ENCODE measurements at places on chromosomes 2 and 18.

DNA sequence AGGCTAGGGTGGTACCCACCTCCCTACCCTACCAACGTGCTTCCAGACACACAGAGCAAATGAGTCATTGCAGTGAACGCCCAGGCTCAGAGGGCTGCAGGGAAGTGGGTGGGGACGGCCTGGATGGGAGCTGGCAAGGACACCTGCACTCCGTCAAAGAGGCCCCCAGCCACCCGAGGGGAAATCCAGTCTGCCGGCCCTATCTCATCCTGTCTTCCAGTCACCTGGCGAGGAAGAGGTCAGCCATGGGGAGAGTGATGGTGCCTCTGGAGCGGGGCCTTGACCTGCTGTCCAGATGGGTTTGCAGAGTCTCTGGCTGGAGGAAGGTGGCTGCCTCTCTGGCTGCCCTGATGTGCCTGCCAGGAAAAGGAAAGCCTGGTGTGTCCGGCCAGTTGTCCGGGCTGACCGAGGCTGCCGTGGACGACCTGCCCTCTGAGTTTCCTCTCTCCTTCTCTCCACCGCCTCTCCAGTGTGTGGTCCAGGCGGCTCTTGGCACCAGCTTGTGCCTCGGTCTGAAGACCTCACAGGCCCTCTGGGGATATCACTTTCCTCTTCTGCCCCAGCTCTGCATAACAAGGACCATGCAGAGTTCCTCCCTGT, 209.7 kb upstream of the COPS8 start:
- no peak for DNase-seq

DNA sequence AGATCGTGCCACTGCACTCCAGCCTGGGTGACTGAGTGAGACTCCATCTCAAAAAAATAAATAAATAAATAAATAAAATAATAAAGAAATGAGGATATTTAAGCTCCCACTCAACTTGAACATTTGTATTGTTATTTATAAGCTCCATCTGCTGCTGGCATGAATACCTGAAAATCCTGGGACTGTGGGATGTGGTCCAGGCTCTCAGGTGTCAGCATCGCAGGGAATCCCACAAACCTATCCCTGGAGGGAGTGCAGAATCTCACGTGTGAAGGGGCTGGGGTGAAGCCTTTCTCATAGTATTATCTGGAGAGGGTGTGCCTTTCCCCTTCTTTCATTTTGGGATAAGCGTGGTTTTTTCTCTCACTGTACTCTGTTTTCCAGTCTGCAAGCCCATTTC, 47.4 kb upstream of the POLE4 start:
- no peak for DNase-seq

DNA sequence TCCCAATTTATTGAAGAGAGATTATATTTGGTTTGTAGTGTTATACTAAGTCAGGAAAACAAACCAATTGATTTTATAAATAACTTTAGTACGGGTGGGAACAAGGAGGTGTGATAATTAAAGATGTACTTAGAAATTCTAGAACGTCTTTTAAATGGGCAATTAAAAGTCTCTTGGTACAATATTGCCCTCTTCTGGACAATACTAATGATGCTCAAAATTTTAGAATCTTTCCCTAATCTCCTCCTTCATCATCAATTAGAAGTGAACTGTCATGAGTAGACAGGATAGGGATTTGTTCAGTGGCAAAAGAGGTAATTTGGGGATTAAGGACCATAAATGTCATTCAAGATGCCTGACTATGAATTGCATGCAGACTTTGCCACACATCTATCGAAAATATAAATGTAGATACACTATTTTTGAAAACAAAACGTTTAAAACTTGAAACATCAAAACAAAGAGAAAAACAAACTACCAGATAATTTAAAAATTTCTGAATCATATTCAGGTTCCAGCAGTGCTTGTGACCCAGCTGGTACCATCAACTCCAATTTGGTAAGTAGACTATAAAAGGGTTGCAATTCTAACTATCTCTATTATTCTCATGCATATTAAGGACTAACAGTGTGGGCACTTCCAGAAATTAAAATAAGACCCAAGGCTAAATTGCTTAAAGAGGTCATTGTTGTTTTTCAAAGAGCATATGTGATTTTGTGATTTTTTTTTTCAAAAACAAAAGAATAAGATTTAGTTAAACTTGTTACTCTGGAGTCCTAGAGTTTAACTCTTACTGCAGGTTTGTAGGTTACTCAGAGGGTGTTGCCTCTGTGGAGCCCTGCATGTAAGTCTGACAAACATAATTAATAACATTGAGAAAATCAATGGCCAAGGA, 123.5 kb downstream of the LAMA3 start:
- no peak for DNase-seq

DNA sequence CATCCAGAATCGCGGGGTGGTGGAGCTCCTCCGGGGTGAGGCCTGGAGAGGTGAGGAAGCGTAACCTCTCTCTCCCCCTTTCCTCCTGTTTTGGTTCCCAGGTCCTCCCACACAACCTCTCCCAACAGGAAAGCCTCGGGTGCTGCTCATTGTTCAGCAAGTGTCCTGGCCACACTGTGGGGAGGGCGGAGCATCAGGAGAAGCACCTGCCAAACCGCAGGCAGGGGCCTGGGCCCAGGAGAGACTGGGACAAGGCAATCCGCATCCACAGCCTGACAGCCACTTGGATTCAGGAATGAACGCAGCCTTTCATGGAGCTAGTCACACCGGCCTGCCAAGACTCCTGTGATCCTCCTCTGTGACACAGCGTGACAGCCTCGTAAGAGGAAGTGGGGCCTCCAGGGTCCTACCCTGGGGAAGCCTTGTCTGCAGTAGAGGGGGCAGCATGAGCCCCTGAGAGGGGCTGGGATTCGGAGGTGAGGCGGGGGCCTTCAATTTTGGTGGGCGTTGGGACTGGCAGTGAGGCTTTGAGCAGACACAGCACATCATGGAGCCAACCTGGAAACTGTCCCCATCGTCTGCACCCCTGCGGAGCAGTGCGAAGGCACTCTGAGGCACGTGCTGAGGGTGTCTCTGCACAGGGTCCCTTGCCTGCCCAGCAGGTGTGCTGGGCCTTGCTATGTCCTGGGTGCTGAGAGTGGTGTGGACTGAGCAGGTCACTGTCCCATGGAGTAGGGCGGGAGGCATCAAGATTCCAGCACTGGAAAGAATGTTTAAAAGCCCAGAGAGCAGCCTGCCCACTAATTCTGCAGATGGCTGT, 62.2 kb downstream of the EDAR start:
- no peak for DNase-seq

GRCh38 chr2:17634997-17635396, 94.5 kb downstream of the VSNL1 start:
- no peak for DNase-seq

DNA sequence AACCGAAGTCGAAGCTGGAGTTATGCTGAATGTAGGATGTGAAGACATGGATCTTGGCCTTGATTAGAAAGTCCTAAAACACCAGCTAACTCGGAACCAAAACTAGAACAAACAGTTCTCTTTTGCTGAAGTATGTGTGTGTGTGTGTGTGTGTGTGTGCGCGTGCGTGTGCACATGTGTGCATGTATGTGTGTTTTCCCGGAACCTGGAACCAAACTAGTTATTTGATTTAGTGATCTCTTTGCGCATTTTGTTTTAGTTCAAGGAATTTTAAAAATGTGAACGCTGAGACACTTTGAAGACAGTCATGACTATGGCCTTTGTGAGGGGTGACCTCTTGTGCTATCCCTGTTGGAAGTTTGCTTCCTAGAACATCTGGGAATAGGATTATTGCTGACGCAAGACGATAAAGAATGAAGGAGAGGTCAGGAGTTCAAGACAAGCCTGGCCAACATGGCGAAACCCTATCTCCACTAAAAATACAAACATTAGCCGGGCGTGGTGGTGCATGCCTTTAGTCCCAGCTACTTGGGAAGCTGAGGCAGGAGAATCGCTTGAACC, 23.8 kb downstream of the FHL2 start:
- DNase-seq, result no peak

- DNase-seq, result no peak
Measured at GRCh38 chr2:155872396-155872795, 460.1 kb downstream of the NR4A2 start.

- no peak for DNase-seq
Measured at GRCh38 chr2:134262684-134263083, 8.8 kb downstream of the MGAT5 start.

- no peak for DNase-seq
Measured at GRCh38 chr2:186551323-186552050, 38.4 kb upstream of the ITGAV start.

DNA sequence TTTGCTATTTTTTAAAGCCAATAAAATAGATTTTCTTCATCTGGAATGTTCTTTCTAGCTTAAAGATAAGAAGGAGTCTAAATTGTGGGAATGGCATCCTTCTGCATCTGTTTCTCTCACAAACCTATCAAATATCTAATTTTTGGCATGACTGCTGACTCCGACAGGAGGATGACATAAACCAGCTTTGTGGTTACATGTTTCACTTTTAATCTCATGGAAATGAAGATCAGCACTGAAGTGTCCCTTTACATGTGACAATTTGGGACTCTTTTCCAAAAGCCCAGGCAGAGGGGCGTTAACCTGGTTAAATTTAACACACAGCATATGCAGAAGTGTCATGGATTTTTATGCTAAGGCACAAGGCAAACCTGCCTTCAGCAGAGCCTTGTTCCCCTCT, 694.7 kb downstream of the ARHGAP15 start:
- DNase-seq, result no peak

DNA sequence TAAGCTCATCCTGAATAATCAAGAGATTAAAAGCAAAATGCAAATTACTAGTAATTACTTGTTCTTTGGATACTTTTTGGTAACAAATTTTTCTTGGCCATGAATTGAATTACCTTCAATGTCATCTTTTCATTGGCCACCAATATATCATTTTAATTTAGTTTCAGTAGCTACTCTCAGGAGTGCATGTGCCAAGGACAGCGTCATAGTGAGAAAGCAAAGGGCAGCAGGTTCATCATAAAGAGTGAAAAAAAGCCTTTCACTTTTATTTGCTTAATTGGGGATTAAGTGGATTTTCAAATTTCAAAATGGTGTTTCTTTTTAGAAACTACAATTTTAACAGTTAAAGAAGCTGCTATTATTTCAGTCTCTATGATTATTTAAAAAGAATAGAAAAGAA, 815.2 kb downstream of the NR4A2 start:
- no peak for DNase-seq

DNA sequence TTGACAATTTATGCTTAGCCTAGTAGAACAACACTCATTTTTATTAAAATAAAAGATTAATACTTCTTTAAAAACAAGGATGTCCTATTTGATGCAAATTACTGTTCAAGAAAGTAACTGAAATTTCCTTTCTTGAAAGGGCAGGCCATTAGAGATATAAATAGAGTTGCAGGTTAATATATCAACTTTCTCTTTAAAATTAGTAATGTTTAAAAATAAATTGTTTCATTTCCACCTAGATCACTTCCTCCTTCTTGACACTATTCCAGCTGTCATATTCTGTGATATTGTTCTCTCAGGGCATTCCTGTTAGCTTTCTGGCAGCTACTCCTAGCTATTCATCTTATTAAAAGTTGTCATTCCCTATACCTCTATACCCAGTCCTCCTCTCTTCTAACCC, 357.9 kb upstream of the NRP2 start:
- no peak for DNase-seq

- no peak for DNase-seq
Measured at GRCh38 chr2:147456779-147457178, 388.1 kb upstream of the ACVR2A start.

GRCh38 chr18:62721839-62722795, 6.8 kb downstream of the PHLPP1 start:
- DNase-seq, result no peak

GRCh38 chr2:31980674-31981356, 30.0 kb downstream of the MEMO1 start:
- no peak for DNase-seq

GRCh38 chr18:33918571-33918970, 306.1 kb downstream of the NOL4 start:
- no peak for DNase-seq

GRCh38 chr2:34102339-34102738, 503.2 kb upstream of the FAM98A start:
- DNase-seq, result no peak

DNA sequence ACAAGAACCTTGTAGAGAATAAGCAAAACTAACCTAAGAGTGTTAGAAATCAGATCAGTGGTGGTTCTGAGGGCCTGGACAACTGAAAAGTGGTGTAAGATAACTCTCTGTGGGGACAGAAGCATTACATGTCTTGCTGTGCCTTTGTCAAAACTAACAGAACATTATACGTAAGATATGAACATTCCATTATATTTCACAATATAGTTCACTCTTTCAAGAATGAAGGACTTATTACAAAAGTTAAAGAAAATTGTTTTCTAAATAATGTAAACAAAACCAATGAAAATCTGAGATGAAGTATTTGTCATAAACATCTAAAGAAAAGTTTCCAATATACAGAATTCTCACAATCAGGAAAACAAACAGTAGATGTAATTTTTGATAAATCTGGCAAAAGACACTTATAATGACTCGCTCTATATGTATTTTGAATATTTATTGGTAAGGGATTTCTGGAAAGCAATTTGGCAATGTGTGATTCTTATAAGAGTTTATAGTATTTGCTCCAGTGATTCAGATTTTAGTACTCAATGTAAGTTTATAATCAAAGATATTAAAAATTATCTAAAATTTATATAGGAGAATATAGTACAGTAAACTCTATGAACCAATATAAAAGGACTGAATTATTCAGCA, 258.4 kb downstream of the CD226 start:
- no peak for DNase-seq

- no peak for DNase-seq
Measured at GRCh38 chr2:73283545-73284295, 558 bp downstream of the FBXO41 start.

DNA sequence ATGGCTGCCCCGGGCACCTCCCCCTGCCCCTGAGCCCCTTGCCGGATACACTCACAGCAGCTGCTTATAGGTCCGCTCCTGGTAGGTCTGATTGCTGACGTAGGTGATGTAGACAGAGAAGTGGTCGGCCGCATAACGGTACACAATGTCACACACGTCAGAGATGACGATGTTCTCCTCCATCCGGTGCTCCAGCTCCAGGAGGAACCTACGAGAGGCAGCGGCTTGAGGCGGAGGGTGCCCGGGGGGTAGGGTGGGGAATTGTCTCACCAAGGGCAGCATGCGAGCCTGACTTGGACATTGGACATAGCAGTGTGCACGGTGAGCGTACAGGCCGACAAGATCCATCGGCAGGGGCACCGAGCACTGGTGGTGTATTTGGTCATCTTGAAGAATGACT, 22.8 kb downstream of the SNORC start:
- DNase-seq, result no peak

All from activated CD8-positive, alpha-beta memory T cell treated with anti-CD3 and anti-CD28 coated beads for 1 hour (primary cell).